ENCODE measurements at places on chromosomes 1 and 21.

DNA sequence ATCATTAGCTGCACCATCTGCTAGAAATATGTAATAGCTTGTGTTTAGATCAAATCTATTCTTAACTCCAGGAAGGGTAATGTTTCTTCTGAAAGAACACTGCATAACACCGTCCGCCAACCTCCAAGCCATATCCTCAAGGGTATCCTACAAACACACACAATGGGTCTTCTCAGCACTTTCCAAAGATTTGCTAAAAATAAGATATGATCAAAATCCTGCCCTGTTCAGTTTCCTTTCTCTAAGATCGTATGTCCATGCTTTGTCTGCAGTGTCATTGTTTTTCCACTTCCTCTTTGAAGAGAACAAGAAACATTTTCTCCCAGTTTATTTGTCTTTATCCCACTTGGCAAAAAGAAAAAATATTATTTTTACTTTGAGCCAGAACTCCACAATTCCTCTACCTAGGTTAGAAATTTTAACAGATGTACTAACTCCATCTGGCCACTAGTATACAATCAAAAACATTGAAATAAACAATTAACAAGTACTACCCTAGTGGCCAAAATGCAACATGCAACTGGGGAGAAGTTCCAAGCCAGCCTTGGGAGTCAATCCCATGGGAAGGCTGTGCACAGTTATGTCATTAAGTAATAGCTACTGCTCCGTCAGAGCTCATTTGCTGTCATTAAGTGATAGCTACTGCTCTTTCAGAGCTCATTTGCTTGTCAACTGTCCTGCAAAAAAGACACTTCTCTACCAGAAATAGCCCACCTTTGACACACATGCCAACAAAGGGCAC is 37.8 kb downstream of the FRRS1 start:
- peak; percentile 78 for DNase-seq

DNA sequence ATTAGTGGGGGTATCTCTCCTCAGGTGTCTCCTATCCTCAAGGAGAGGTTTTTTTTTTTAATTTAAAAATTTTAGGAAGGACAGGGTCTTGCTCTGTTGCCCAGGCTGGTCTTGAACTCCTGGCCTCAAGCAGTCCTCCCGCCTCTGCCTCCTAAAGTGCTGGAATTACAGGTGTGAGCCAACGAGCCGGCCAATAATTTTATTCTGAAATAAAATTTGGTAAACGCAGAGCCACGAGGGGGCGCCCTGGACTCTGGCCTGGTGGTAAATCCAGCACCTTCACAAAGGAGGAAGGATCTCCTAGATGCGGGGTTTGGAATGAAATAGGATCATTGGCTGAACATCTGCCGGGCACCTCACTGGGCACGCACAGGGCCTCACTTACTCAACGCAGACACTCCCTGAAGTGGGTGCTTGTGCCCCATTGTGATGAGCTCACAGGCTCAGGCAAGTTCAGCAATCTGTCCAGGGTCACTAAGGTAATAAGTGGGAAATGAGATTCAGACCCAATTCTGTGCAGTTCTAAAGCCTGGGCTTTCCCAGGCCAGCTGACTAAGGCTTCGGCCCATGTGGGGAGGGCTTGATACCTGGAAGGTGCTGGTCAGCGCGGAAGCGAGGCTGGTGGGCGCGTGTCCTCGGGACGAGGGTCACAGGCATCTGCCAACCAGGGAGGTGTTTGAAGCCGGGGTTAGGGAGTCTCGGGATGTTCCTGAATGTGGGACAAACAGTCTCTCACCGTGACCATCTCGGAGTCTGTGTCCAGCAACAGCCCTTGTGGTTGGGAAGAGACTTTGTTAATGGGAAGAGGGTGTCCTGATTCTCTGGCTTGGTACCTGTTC is 32.7 kb upstream of the ETV3 start:
- peak; percentile 78 for DNase-seq

- DNase-seq = peak; percentile 47
These were observed 5.0 kb downstream of the LHX4 start for GRCh38 chr1:180235077-180235501.

- no peak for DNase-seq
These were observed 30.5 kb upstream of the WDTC1 start for GRCh38 chr1:27203946-27204345.

DNA sequence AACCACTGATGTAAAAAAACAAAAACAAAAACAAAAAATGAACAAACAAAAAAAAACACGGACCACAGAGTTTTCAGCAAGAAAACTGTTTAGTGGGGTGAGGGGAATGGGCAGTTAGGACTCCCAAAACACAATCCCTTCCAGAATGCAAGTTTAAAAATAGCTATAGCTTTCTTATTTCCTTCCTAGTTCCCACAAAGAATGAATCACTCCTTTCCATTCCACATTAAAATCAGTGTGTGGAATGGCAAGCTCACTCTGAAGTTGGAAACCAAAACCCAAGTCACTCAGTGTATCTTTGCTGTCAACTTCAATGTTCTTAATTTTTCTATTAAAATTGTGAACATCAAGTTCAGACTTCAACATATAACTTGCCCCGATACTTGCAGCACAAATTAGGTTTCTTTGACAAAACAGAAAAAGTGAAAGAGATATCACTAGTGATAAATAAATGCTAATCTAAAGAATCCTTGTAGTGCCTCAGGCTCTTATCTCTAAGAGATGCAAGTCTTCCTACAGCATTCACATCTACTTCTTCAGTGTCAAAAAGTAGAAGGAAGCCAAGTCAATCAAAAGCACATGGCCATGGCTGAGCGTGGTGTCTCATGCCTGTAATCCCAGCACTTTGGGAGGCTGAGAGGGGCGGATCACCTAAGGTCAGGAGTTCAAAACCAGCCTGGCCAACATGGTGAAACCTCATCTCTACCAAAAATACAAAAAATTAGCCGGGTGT is 45.5 kb downstream of the TOR3A start:
- peak; percentile 28 for DNase-seq

- DNase-seq = no peak
These were observed 109.6 kb downstream of the SLC45A1 start for GRCh38 chr1:8427493-8427892.

- no peak for DNase-seq
These were observed 181.8 kb upstream of the ADGRL4 start for GRCh38 chr1:79188337-79188736.

DNA sequence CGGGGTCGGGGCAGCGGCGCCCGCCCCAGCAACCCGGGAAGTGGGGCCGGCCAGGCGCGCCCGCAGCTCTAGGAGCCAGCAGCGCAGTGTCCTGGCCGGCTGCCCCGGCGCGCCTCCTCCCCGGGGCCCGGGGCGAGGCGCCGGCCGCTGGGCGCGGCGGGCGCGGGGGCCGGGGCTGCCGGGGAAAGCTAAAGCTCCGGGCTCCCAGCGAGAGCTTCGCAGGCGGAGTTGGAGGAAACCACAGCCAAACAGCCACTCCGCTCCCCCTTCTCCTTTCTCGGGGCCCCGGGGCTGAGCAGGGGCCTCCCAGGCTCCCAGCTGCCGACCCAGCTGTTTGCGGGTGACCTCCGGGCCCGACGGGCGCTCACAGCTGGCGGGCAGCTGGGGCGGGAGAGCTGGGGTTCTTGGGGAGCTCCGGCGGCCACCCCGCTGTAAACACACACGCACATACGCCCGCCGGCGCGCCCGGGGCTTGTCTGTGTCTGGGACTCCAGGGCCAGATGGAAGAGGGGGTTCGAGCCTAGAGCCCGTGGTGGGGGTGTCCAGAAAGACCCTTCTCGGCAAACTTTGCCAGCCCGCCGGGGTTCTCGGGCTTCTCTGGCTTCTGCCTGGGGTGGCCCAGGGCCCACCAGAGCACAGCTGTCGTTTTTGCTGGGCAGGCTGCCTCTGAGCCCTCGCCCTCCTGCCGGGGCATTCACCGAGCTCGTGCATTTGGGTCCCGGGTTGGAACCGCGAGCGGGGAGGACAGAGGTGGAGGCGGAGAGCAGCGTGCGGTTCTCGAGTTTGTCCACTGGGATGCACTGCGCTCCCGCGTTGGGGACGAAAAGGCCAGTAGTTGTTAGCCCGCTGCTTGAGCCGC is 1.5 kb downstream of the AJAP1 start:
- peak; percentile 87 for DNase-seq

GRCh38 chr1:187696073-187696472 is 867.3 kb downstream of the PLA2G4A start:
- no peak for DNase-seq

DNA sequence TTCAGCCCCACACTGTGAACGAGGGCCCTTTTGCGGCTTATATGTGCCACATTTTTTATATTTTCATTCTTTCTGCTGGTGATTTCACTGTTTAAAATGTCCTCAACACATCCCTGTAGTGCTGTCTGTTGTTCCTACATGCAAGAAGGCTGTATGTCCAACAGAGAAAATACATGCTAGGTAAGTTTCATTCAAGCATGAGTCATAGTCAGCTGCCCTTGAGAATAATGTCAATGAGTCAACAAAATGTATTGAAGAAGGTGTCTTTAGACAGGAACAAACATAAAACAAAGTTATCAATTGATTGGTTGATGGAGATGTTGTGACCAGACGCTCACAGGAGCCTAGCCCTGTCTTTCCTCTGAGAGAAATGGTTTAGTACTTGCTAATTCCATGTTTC is 553.4 kb downstream of the PLPP3 start:
- no peak for DNase-seq

Measured in mesendoderm (in vitro differentiated cells).